ENCODE measurements at places on chromosomes 2 and 18. TPM values are rescaled to one million over a fixed set of nuclear protein-coding genes. Genes with fewer than 3 reads are reported as not detected.

EML6 gene
- 1.5 TPM for total RNA-seq

SLC9A2 gene
- 2.8 TPM for total RNA-seq

INPP5D gene
- 0.70 TPM for total RNA-seq

GPR35 gene
- 0.50 TPM for total RNA-seq

FTCDNL1 gene
- total RNA-seq, result 2.8 TPM

CXCR4 gene
- 0.76 TPM for total RNA-seq

FKBP1B gene
- 10.6 TPM for total RNA-seq

HOXD11 gene
- 5.8 TPM for total RNA-seq

AQP12A gene
- not detected for total RNA-seq

RAB12 gene
- total RNA-seq, result 30.6 TPM

MTHFD2 gene
- total RNA-seq, result 148 TPM

SATB2 gene
- 2.9 TPM for total RNA-seq

GCG gene
- total RNA-seq, result not detected

ANKRD23 gene
- total RNA-seq, result 1.5 TPM

SERPINB5 gene
- total RNA-seq, result 0.11 TPM

STAT1 gene
- total RNA-seq, result 54.7 TPM

Measured in A549 treated with Mapracorat at 1 μM for 4 hours (cell line).